ENCODE measurements at places on chromosomes 2 and 18. TPM values are rescaled to one million over a fixed set of nuclear protein-coding genes. Genes with fewer than 3 reads are reported as not detected.

LYG2 gene
- not detected for total RNA-seq

- DNase-seq: no peak
- no peaks in the 10 kb centered on the region for H3K4me1 ChIP-seq
- no peak overlapping the region for H3K4me3 ChIP-seq
- H3K27me3 ChIP-seq: no peaks in the 10 kb centered on the region
- no peaks in the 10 kb centered on the region for H3K36me3 ChIP-seq
Observed at GRCh38 chr2:137233091-137233490, 467.7 kb downstream of the THSD7B start.

GRCh38 chr18:46939337-46939963 is 22.0 kb downstream of the KATNAL2 start:
- DNase-seq: no peak
- H3K36me3 ChIP-seq: no peaks in the 10 kb centered on the region

GRCh38 chr2:44817673-44818335 is 123.7 kb upstream of the SIX3 start:
- no peaks in the 10 kb centered on the region for H3K4me1 ChIP-seq
- no peak overlapping the region for H3K4me3 ChIP-seq
- no peaks in the 10 kb centered on the region for H3K36me3 ChIP-seq
- DNase-seq: no peak

DNA sequence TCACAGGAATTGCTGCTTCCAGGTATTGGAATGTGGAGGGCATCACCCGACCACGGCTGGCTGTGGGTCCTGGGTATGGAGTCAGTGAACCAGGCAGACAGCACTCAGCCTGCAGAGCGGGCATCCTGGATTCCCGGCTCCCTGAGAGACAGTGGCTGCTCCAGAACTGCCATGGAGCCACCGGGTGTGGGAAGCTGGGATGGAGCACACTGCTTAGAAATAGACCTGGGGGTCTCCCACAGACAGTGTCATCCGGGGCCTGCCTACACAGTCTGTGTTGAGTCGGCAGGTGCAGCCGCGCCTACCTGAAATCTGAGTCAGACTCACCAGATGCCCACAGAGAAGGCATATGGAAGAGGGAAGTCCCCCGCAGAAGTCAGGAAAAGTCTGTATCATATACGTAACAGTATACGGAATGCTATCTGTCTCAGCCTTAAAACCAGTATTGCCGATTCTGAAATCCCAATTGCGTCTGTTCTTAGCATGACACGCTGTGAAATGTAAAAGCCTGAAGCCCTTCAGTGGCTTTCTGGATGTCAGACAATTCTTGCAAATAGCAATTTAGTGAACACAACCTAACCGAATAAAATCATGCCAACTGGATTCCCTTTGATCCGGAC is 509.7 kb upstream of the MYT1L start:
- H3K4me1 ChIP-seq: no peaks in the 10 kb centered on the region
- DNase-seq: no peak
- H3K27ac ChIP-seq: no peak overlapping the region
- H3K4me3 ChIP-seq: no peak overlapping the region

Data from vagina (tissue), 2 donors.